Left lung (tissue), 14 donors: ENCODE measurements at places on chromosomes 3 and 15. TPM values are rescaled to one million over a fixed set of nuclear protein-coding genes. Genes with fewer than 3 reads are reported as not detected.

The WDR53 gene
- total RNA-seq = 10.7 TPM

DNA sequence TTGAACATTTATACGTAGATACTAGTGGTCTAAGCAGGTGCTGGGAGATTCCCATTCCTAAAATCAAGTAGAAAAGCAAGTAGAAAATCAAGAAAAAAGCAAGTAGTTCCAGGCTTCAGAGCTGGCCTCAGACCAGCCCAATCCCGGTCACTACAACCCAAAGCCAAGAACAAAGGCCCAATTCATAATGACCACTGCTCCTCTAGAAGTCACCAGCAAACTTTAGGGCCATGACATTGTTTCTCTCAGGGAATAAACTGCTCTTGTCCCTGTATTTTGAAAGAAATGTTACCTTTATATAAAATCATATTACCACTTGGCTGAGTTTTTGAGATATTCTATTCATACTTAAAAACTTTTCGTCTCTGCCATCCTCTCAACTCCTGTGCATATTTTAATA lies 106.3 kb upstream of the IL12A start:
- H3K27me3 ChIP-seq = no peaks in the 10 kb centered on the region
- H3K4me3 ChIP-seq = no peak overlapping the region
- peak overlapping the region; percentile 3 for H3K27ac ChIP-seq
- no peaks in the 10 kb centered on the region for H3K4me1 ChIP-seq
- DNase-seq = no peak

The KBTBD13 gene
- total RNA-seq = 0.18 TPM

The TIGIT gene
- total RNA-seq = 0.86 TPM

The SLC9A9 gene
- total RNA-seq = 17.9 TPM
